Activated T-cell treated with anti-CD3 and anti-CD28 coated beads for 24 hours (primary cell): ENCODE measurements at places on chromosomes 2 and 18.

DNA sequence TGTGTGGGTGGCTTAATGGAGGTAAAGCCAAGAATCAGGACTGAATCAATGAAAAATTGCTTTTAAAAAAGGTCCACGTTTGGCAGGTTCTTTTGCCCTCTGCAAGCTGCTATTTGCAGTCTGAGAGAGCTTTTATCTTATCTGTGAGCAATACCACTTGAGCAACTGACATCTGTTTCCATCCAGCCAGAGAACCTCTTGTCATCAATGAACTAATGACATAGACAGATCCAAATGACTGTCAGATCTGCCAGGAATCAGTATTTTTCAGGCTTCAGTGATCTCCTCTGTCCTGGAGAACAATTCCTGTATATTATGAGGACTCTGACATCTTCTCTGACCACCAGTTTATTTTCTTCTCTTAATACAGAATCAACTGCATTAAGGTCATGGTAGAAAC is 608.1 kb downstream of the LRP1B start:
- DNase-seq: no peak

DNA sequence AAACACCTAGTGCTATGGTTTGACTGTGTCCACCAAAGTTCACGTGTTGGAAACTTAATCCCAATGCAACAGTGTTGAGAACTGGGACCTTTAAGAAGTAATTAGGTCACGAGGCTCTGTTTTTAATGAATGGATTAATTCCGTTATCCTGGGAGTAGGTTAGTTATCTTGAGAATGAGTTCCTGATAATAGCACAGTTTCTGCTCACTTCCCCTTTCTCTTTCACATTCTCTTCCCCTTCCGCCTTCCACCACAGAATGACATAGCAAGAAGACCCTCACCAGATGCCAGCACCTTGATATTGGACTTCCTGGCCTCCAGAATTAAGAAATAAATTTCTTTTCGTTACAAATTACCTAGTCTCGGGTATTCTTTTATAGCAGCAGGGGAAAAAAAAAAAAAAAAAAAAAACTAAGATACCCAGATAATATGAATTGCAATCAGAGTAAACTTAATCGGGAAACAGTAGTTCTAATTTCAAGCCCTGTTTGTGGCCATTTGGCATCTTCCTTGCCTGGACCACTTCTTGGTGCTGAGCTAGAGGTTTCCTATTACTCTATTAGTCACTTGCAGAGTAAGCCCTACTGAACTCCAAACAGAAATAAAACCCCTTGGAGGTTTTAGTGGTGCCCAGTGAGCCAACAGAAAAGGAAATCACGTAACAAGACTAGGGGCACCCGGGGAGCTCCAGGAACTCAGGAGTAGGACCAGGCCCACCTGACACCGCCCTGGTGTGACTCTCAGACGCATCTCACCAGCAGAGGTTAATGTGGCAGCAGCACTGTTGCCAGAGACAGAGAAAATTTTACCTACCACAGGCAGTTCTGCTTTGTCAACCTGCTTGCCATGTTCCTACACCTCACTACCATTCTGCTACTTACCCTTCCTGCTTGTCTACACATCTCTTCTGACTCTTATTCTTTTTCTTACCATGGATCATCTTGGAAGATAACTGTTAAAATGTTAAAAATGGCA is 147.6 kb upstream of the CAB39 start:
- no peak for DNase-seq

DNA sequence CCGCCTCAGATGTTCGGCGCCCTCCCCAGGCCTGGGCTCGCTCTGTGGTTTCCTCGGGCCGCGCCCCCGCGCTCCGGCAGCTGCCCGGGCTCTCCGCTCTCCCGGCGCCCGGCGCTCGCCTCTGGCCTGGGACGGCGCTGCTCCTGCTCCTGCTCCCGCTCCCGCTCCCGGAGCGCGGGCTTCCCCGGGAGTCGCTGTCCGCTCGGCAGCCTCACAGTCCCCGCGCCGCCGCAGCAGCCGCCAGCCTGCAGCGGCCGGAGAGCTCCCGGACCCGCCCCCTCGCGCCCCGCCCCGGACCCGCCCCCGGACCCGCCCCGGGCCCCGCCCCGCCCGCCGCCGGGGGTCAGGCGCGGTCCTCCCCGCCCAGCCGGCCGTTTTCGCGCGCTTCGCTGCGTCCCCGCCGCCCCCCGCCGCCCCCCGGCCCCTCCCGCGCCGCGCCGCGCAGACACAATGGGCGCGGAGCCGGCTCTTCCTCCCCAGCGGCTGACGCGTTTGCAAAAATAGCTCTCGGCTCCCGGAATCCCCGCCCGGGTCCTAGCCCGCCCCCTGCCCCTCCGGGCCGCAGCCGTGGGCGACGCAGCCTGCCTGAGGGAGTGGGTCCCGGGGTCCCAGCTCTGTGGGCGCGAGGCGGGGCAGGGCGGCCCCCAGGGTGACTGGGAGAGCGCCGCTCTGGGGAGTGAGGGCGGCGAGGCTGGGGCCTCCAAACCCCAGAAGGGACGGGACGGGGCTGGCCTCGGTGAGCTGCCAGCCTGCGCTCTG is at the start of gene ARL4C:
ARL4C (minus strand) TSS at position 247 of the 759 bp plus-strand sequence. CDS start 495 bp downstream, outside the sequence.
- DNase-seq: no peak

DNA sequence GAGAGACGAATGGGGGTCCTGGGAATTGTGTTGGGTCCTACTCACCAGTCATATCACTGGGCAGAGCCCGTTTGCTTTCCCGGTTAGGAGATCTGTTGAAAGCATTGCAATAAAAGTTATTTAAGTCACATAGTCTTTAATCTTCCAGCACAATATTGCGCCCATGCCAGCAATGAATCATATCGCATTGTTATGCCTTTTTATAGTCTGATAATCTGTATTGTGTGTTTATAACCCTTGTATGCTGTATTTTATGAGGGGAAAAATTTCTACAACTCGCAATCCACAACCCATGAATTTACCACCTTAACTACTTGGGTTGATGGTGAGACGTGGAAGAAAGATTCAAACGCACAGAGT is 211.9 kb upstream of the SMIM21 start:
- DNase-seq: no peak

GRCh38 chr2:41966431-41966893 is 81.4 kb upstream of the PKDCC start:
- no peak for DNase-seq

DNA sequence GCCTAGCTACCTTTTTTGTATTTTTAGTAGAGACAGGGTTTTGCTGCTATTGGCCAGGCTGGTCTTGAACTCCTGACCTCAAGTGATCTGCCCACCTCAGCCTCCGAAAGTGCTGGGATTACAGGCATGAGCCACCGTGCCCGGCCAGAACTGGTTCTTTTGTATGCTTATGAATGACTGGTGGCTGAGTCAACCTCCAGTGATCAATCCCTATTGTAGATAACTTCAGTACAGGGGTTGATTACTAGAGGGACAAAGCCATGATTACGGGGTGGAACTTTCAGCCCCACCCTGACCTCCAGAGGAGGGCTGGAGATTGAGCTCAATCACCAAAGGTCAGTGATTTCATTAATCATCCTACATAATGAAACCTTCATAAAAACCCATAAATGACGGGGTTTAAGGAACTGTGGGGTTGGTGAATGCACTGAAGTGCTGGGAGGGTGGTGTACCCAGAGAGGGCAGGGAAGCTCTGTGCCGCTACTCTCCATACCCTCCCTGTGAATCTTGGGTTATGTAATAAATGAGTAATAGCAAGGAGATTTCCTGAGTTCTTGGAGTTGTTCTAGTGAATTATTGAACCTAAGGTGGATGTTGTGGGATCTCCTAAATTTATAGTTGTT is 281.8 kb upstream of the CXCR4 start:
- no peak for DNase-seq

DNA sequence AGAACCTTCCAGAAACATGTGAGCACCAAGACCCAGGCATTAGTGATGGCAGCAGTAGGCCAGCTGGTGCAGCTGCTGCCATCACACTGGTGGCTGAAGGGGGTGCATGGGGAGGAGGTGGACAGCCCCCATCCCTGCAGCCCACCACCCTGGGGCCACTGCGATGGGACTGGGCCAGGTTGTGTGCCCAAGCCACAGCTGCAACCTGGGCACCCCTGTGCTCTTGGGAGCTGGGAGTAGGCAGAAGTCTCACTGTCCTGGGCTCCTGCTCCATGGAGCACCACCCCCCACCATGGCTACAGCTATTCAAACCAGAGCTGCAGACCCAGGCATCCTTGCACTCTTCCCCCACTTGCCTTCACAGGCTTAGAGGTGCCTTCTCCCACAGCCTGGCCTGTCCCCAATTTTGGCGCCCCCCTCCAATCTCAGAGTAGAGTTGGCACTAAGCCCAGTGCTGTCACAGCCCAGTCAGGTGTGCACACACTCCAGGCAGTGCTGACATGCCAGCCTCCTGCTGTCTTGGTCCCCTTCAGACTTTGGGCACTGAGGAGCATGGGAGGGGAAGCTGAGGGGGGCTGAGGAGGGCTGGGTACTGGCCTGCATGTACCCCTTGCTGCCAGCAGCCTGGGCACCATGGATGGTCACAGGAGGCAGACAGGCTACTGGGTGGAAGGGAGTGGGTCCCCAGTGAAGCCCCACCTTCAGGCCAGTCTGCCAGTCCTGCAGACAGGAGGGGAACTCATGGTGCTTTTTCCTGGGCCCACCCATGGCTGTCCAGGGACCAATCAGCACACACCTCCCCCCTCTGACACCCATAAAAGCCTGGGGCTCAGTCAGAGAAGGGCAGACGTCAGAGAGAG is 67.1 kb downstream of the CYP26B1 start:
- DNase-seq: no peak

DNA sequence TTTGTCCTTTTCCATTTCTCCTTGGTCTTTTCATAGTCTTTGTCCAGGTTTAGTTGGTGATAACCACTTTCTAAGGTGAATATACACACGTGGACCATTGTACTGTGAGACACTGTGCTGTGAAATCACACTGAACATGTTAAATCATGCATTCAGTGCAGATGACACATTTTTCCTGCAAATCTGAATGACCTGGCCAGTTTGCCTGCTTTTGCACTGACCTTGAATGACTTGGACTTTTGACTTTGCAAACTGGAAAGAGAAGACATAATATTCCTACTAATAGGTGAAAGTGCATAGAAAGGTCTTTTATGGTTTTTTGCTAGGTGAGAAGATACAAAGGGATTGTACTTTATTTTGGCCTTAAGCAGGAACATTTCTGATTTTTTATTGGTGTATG is 21.7 kb upstream of the PHLPP1 start:
- DNase-seq: no peak

GRCh38 chr2:24452502-24452885 is 38.6 kb upstream of the NCOA1 start:
- DNase-seq: no peak

GRCh38 chr2:105919191-105919811 is 174.6 kb downstream of the NCK2 start:
- DNase-seq: no peak

DNA sequence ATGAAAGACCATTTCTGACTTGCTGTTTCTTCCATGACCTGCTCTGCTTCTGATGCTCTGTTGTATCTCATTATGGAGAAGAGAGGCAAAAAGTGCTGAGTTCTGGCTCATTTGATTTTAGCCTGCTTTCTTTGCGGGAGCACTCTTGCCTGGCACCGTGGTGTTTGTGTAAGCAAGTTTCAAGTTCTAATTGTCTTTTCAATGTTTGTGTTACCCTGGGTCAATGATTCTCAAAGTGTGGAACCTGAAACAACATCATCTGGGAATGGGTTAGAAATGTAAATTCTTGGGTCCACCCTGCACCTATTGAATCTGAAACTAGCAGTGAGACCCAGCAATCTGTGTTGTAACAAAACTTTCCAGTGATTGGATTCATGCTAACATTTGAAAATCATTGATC is 85.5 kb upstream of the STON1 start:
- no peak for DNase-seq

- no peak for DNase-seq
Observed at GRCh38 chr18:34651586-34652369, 58.3 kb upstream of the DTNA start.
